Femur (tissue), 1 donor: ENCODE measurements at places on chromosomes 3 and 15.

DNA sequence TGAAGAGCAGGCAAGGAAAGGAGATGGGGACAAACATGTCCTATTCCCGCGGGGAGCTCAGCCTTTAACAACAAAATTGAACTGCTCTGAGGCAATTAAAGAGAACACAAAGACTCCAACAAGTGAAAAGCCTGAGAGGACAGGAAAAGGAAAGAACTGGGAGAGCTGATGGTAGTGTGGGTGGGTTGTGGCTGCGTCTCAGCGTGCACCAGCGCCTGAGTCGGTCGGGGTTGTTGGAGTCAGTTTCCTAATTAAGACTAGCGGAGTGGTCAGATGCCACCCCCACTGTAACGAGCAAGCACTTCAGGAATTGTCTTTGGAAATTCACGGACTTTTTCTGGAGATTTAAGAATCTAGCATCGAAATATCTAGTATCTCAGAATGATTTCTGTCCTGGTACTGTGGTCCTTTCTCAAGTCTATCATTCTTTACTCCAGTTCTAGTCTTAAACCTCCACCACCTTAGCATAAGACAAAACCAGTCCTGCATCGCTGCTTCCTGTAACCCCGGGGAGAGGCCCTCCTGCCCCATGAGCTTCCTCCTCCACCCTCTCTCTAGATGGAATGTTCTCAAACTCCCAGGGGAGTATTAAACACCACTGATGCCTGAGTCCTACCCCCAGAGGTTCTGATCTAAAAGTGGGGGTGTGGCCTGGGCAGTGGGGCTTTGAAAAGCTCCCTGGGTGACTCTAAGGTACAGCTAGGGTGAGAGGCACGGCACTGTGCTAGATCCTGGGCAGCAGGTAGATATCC lies 104.0 kb downstream of the CYP19A1 start:
- DNase-seq, result no peak

GRCh38 chr3:154729741-154730140 lies 299.8 kb upstream of the GPR149 start:
- no peak for DNase-seq

GRCh38 chr15:100693451-100693850 lies 91.1 kb downstream of the ASB7 start:
- peak; percentile 4 for DNase-seq

GRCh38 chr3:144947895-144948294 lies 976.3 kb downstream of the DIPK2A start:
- DNase-seq, result no peak

DNA sequence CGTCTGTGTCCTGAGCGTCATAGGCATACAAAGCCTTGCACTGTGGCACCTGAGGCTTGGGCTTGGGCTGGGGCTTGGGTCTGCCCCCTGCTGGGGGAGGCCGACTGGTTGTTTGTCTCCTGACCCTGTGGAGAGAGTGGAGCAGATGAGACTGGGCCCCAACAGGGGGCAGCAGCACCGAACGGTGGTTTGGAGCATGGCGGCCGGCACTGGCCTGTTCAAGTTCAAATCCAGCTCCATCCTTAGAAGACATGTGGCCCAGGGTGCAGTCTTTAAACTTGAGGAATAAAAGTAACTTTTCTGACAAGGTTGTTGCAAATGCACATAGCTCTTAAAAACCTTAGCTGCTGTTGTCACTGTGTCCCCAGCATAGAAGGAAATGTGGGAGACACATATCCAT lies 33.3 kb downstream of the CCNB2 start:
- no peak for DNase-seq

- no peak for DNase-seq
These were observed 58.7 kb downstream of the MORC1 start for GRCh38 chr3:109059264-109059663.

DNA sequence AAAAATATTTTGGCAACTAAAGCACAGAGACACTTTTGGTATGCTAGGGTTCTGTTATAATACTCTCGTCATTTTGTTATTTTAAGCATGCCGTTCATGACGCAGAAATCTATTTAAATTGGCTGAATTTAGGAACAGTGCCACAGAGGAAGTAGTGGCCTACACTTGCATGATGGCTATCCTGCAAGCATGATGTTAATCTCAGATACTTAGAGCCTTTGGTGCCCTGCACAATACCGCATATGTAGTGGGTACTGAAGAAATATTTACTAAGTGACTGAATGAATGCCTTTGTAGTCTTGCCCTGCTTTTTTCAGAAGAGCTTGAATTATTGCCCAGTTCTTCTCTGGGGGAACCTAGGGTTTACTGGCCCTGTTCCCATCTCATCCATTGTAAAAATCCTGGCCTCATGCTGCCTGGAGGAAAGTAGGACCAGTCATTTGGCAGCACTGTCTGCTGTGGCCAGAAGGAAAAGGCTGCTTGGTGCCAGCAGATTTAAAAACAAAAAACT lies 79.0 kb downstream of the SERPINI1 start:
- DNase-seq, result peak; percentile 37

DNA sequence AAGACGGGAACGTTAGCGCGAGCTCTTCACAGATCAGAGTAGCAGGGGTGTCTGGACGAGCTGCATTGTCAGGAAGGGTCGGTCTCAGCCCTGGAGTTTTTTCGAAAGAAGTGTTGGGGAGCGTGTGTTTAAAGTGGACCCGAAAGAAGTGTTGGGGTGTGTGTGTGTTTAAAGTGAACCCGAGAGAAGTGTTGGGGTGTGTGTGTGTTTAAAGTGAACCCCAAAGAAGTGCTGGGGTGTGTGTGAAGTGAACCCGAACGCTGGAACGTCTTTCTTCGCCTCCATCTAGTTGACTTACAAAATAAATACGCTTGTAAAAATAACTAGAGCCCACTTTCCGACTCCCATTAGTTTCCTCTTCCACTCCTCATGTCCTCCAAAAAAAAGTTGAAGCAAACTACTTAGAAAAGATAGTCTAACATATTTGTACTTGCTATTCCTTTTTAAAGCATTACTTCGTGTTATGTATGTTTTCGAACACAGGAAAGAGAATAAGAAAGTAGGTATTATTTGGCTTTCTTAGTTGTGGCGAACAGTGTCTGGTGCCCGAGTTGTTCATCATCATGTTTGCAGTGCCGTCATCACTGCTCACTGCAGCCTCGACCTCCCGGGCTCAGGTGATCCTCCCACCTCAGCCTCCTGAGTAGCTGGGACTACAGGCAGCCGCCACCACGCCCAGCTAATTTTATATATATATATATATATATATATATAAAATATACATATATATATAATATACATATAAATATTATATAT lies 1.0 kb downstream of the LRCH3 start:
- no peak for DNase-seq

DNA sequence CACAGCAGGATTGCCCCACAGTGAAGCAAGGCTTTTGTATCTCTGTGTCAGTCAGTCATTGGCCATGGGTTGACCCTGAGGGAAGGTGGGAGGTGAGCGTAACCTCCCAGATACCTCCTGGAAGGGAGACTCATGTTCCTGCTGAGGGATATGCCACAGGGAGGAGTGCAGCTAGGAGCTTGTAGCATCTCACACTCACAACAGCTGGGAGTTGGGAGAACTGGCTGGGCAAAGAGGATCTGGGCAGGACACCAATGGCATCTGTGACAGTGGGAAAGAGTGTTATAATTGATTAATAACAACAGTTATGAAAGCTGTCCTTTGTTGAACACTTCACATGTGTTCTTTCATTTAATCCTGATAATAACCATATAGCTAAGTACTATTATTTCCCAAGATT lies 171.0 kb downstream of the TLE3 start:
- no peak for DNase-seq

DNA sequence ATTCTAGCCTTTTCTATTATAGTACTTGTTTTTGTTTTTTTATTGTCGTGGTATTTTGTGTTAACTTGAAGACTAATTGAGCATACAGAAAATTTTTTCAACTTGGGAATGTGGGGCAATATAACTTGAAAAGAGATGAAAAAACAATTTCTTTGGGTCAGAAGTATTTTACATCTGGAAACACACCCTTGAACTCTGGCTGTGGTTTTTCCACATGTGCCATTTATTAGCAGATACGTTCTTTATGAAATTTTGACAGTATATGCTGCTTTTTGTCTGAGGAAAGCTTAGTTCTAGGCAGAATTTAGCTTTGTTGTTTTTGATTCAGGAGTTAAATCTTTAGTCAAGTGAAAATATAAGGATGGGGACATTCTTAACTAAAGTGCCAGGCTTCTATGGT lies 44.7 kb downstream of the TCF12 start:
- no peak for DNase-seq

DNA sequence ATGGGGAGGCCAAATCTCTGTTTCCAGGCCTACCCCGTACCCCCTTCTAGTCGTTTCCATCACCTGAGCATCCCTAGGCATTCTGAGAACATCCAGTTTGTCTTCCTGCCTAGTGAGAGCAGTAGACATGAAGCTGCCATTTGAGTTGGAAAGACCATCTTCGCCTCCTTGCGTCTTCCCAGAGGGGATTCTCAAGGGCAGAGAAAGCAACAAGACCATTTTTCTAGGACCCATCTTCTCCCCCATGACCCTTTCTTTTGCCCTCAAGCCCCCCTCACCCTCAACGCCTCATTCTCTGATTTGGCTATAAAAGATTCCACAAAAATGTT lies 148.7 kb upstream of the BHLHE40 start:
- no peak for DNase-seq

GRCh38 chr3:10468613-10469354 lies 36.6 kb downstream of the ATP2B2 start:
- DNase-seq, result no peak

DNA sequence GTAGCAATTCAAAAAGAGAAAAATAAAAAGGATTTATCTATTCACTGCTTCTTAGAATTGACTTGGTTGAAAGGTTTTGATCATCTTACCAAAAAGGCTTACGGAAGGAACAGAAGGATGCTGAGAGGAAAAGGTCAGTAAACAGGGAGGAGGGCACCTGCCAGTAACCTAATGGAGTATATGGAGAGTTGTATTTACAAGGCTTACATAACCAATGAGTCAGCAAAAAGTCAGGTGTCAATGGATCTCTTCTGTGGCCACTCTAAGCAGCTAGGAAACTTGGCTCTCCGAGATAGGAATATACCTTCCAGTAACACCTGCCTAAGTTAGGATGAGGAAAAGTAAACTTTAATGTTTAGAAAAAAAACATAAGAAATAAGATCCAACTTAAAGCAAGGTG lies 80.5 kb upstream of the PLXND1 start:
- no peak for DNase-seq

DNA sequence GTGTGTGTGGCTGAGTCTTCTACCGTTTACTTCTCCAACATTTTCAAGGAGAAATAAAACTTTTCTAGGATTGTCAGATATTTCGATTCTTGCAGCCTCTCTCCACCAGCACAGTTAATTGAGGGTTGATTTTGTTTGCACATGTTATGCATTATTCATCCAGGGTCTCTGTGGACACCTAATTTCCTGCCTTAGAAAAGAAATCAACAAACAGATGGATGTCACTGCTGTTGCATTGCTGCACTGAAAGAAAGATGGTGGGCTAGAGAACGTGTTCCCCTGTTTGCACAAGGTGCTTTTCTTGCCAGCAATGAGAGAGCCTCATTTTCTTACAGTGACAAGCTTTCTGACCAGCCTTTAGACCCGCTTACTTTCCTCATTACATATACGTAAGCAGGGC lies 150.0 kb downstream of the CLSTN2 start:
- DNase-seq, result no peak

DNA sequence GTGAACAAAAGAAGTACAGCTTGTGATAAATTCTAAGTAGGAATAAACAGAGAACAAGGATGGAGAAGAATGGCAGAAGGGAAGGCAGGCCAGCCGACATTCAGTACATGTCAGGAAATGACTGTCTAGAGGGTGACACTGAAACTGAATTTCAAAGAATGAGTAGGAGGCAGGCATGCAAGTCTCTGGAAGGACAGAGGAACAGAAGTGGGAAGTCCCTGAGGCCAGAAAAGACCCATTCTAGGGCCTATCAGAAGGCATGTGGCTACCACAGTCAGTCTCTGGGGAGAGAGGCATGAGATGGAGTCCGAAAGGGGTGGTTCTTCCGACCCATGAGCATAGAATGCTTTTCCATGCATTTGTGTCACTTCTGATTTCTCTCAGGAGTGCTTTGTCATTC lies 243.5 kb upstream of the UBE2E2 start:
- no peak for DNase-seq

- no peak for DNase-seq
These were observed 67.0 kb upstream of the ARHGEF3 start for GRCh38 chr3:56868706-56869105.

GRCh38 chr3:175383371-175383770 lies 524.2 kb downstream of the NAALADL2 start:
- no peak for DNase-seq

- DNase-seq, result no peak
These were observed 16.9 kb downstream of the PPP2R3A start for GRCh38 chr3:135982404-135982761.

GRCh38 chr15:70217226-70218160 lies 119.8 kb upstream of the TLE3 start:
- DNase-seq, result peak; percentile 12

DNA sequence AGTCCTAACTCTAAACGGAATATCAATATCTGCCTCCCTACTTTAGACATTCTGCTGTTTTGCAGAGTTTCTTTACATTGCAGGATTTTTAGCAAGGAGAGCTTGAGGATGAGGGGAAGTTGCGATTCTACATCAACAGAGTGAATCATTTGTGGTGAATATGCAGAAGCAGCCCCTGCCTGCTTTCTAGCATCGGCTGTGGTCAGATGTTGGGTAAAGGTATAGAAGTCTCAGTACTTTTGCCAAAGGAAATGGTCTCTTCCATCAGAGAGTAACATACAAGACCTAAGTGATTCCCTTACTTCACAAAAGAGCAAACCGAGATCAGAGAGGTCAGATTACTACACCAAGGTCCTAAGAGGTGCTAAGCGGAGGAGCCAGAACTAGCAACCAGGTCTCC lies 15.2 kb downstream of the ST3GAL6 start:
- DNase-seq, result no peak

DNA sequence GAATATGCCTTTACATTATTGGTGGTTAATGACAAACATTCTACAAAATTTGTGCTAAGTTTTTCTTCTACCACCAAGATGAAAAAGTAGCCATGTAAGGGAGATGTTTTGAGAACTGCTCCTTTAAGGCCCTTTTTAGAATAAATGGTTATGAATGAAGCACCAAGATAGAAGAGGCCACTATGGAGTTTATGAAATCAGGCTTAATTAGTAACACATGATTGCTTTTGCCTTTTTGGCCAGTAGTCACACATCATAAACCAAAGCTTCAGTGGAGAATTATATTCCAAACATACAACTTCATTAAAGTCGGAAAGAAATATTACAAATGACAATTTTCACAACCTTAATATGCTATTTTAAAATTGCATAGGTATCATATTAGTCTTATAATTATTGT lies 331.7 kb downstream of the RBMS3 start:
- DNase-seq, result no peak

- DNase-seq, result no peak
These were observed 97.9 kb downstream of the NAALADL2 start for GRCh38 chr3:174957081-174957480.

DNA sequence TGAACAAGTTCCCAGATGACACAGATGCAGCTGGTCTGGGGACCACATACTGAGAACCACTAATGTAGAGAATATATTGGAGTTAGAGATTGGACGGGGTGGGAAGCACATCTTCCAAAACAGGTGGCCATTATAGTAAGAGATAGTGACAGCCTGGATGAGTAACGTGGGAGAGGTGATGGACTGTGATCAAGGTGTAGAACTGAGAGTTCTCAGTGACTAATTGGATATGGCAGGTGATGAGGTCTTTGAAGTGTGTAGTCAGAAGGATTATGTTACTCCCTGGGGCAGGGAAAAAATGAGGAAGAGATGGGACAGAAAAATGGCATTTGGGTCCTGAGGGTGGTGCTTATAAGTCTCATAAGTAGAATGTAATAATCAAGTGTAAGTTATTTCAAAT lies 66.6 kb downstream of the KCNMB2 start:
- peak; percentile 45 for DNase-seq

GRCh38 chr3:20046556-20046955 lies 6.3 kb downstream of the KAT2B start:
- no peak for DNase-seq

GRCh38 chr15:28953573-28954195 lies 67.9 kb downstream of the APBA2 start:
- no peak for DNase-seq
